Activated T-cell treated with anti-CD3 and anti-CD28 coated beads, Interleukin-2, amount 50 U/mL, for 24 hours (primary cell): ENCODE measurements at places on chromosomes 13 and 19.

- DNase-seq, result no peak
Observed at GRCh38 chr19:29013325-29013724, 199.6 kb downstream of the UQCRFS1 start.

DNA sequence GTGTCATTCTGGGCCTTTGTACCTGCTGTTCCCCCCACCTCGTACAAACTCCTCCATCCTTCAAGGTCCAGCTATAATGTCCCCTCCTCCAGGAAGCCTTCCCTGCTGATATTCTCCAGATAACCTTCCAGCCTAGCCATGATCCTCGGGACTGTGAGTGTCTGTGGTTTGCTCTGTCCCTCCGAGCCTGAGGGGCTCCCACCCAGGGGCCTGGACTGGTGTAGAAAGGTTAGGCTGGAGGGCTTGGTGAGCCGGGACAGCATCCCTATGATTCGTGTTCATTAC lies 2.9 kb upstream of the COMP start:
- DNase-seq, result no peak

- DNase-seq, result peak; percentile 69
Observed at GRCh38 chr13:27170516-27171243, 931 bp downstream of the USP12 start.

DNA sequence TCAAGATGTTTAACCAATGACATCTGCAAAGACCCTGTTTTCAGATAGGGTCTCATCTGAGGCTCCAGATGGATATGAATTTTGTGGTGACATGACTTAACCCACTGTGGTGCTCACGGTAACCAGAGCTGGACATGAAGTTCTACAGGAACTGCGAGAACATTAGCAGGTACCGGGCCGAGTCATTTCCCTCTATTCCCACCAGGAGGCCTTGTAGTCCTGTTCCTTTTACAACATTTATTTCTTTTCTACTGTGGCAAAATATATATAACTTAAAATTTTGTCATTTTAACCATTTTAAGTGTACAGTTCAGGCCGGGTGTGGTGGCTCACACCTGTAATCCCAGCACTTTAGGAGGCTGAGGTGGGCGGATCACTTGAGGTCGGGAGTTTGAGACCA lies 7.6 kb upstream of the TSPAN16 start:
- no peak for DNase-seq

DNA sequence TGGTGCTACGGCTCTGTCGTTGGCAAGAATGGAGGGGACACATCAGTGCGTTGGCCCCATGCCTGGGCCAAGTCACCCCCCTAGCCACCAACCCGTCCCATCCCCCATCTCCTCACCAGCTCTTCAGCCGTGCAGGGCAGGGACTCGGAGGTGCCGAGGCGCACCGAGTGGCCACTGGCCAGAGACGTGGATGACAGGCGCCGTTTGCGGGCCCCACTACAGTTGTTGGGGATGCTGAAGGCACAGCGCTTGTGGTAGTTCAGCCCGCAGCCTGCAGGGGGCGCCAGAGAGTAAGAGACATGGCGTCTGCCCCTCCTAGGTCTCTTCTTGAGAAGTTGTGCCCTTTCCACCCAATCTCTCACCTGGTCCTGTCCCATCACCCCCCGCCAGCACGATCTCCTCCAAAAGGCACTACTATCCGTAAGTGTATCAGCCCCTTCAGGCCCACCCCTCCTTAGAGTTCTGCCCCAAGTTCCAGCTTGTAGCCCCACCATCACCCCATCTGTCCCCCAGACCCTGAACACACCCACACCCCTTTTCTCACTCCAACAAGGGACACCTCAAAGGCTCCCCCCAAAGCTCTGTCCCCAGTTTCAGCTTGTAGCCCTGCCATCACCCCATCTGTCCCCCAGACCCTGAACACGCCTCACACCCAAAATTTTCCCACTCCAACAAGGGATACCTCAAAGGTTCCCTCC lies 12.4 kb downstream of the PRKD2 start:
- peak; percentile 94 for DNase-seq

GRCh38 chr13:30113983-30114570 lies 193.3 kb downstream of the KATNAL1 start:
- peak; percentile 41 for DNase-seq

- no peak for DNase-seq
Observed at GRCh38 chr13:49053215-49053614, 77.5 kb downstream of the FNDC3A start.
